Inflammatory macrophage treated with lipopolysaccharide for 4 hours (primary cell): ENCODE measurements at places on chromosomes 4 and X.

DNA sequence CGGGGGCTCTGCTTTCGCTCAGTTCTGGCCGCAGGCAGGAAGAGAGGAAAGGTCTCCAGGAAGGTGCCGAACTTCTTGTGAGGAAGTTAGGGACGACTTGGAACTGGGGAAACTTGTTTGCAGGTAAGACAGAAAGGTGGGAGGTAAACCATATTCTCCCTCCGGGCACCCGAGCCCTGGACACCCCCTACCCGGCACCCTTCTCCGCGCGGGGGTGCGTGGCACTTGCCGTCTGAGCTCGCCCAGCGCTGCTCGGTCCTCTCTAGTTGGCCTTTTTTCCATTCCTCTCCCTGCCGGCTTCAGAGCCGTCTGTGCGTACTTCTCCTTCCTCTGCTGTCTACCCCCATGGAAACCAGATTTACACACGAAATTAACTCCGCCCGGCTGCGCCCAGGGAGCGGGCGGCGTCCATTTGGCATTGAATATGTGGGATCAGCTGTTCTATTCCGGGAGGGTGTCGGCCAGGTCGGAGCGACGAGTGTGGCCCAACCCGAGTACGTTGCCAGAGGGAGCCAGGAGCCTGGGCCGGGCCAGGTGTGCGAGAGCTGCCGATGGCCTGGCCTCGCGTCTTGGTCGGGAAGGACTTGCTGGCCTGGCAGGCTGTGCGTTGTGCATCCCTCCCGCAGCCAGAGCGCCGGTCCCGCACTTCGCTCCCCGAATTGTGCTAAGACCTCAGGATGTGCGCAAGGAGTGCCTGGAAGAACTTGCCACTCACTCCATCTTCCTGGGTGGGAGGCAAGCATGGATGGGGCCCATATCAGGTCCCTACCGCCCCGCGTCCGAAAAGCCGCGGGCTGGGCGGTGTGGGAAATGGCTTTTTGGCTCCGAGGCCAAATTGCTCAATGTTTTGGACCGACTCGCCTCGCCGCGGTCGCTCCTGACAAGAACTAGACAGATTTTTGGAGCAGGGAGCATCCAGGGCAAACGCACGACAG, 1.7 kb downstream of the PDGFRA start:
- peak; percentile 21 for DNase-seq

GRCh38 chr4:6925357-6925836, 15.8 kb downstream of the TBC1D14 start:
- peak; percentile 79 for DNase-seq

GRCh38 chrX:39893417-39894338, 204.1 kb downstream of the BCOR start:
- no peak for DNase-seq

DNA sequence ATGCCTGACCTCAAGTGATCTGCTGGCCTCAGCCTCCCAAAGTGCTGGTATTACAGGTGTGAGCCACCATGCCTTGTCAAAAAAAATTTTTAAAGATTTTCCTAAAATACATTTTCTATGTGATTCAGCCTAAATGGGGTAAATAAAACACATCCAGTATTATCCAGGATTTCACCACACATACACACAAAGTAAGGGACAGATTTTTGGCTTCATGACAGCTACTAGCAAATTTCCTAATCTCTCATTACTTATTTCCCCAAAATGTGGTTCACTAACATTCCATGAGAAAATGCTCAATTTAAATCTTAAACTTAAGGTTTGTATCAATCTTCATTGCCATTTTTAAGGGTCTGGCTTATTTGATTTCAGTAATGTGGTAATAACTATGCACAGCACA, 348.5 kb upstream of the INTU start:
- DNase-seq: no peak

GRCh38 chrX:12423346-12423745, 285.1 kb downstream of the FRMPD4 start:
- DNase-seq: no peak
